ENCODE measurements at places on chromosomes 4 and X. TPM values are rescaled to one million over a fixed set of nuclear protein-coding genes. Genes with fewer than 3 reads are reported as not detected.

DNA sequence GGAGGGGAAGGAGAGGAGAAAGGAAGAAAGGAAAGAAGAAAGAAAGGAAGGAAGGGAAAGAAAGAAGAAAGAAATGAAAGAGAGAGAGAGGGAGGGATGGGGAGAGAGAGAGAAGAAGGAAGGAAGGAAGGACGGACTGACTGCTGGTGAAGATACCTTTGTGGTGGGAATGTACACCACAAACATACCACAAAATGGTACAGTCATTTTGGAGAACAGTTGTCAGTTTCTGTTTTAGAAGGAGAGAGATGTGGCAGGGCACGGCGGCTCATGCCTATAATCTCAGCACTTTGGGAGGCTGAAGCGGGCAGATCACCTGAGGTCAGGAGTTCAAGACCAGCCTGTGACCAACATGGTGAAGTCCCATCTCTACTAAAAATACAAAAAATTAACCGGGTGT is 40.0 kb upstream of the SHISA3 start:
- no peak for DNase-seq

DNA sequence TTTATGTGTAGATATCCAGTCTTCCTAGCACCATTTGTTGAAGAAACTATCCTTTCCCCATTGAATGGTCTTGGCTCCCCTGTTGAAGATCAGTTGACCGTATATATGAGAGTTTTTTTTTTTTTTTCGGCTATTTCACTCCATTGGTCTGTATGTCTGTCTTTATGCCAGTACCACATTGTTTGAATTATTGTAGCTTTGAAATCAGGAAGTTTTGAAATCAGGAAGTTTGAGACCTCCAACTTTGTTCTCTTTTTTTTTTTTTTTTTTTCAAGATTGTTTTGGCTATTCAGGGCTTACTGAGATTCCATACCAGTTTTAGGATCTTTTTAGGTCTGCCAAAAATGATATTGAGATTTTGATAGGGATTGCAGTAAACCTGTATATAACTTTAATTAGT is 4.3 kb upstream of the SCD5 start:
- DNase-seq: no peak

DNA sequence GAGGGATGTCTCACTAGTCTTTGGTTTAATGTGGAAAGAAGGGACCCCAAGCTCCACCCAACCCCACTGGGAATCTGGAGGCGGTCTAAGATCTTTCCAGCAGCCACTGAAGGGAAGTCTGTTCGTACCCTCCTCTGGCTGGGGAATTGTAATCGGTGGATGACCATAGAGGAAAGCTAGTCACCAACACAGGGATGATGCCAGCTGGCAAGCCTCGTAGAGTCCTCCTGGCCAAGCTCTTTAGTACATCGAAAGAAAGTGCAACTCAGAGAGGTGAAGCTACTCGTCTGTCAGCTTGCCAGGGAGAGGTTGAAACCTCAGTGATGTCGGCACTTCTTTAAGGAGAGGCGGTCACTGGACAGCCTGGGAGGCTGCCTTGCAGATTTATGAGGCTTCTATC is 58.7 kb downstream of the MAMLD1 start:
- DNase-seq: no peak

Gene ETDA
- total RNA-seq: not detected

Gene ZNF732
- total RNA-seq: 2.4 TPM
